Occipital lobe (tissue), 3 donors: ENCODE measurements at places on chromosomes 1 and 21. TPM values are rescaled to one million over a fixed set of nuclear protein-coding genes. Genes with fewer than 3 reads are reported as not detected.

GRCh38 chr1:104189207-104189606, 439.5 kb downstream of the AMY1C start:
- no peak for DNase-seq

ADAMTS5 gene
- 1.4 TPM for total RNA-seq

DNA sequence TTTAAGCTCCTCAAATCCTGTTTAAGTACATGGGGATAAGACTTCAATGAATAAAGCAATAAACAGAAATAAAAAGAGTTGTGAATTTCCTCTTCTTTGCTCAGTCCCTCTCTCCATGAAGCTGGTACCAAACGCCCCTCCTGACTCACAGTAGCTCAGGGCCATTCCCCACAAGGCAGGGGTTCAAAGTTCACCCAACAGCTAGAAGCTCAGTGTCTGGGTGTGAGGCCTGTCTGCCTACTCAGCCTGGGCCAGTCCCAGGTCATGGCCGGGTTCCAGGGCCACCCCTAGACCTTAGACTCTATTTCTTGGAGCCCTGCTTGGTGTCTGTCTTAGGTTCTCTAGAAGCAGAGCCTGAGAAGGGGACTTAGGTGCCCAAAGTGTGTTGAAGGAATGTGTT, 251.5 kb downstream of the GRIK3 start:
- DNase-seq, result no peak

FCRL4 gene
- not detected for total RNA-seq

- no peak for DNase-seq
Observed at GRCh38 chr21:44024887-44025353, 12.8 kb downstream of the TRAPPC10 start.

DNA sequence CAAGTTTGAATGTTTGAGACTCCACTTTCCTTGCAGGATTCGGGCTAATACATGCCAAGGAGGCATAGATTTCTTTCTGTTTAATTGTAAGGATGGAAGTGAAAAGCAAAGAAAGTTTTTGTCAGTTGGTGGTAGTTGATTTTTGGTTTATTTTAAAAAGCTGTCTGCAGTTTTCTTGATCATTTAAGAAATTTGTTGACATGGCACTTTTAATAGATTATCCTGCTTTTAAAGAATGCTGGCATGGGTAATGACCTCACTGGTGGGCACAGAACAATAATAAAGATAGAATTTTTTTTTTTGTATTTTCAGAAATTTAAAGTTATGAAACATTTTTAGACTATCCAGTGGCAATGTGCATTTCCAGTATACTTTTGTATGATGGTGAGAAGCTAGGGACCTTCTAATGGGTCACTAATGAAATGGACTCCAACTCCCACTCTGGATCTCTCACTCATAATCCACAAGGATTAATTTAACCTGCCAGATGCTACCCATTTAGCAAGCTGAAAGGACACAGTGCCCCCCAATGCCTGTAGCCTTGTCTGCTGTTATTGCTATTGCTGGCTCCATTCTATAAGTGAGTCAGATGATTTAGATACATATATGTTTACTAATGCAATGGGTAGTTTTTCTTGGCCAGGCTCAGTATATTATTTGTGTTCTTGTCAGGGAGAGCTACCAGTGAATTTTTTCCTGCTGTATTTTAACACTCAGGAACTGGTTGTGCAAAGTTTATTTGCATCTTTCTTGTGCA, 190.2 kb upstream of the SGIP1 start:
- no peak for DNase-seq

DNA sequence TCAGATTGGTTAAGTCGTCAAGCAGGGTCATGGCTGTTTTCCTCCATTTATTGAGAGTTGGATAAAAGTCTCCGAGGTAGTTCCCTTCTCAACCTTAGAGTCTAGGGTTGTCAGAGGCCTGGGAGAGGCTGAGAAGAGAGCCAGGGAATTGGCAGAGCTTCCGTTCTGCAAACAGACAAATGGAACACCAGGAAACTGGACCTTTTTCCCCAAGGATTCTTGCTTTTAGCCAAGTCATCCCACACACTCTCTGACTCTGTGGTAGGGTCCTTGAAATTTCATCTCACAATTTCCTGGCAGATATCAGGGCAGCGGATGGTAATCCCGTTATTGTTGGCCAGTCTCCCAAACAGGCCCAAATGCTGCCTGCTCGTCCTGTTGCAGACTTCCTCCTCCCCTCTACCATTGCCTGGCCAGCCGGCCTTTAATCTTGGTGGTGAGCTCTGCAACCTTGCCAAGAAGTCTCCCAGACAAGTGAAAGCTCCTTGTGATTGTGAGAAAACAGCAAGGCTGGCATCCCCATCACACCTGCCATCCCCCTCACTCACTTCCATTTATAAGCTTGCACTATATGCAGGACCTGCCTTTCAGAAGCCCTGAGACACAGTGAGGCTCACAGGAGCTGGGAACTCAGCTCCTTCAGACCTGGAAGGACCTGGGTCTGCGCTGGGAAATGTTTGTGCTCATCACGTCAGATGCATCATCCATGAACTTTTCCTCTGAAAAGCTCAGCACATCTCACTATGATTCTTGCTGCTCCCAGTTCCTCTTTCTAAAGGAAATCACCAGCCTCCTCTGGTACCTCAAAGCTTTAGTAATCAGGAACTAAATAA, 13.7 kb upstream of the SRP9 start:
- DNase-seq, result no peak

GRCh38 chr1:59978511-59978910, 51.9 kb upstream of the CYP2J2 start:
- DNase-seq, result no peak

GRCh38 chr1:26171084-26172072, at the start of gene ZNF593OS:
Gene ZNF593OS, minus strand, starts transcription at chr1:26171832. Its CDS starts 171 bp downstream, at chr1:26171661.
- DNase-seq, result no peak

DNA sequence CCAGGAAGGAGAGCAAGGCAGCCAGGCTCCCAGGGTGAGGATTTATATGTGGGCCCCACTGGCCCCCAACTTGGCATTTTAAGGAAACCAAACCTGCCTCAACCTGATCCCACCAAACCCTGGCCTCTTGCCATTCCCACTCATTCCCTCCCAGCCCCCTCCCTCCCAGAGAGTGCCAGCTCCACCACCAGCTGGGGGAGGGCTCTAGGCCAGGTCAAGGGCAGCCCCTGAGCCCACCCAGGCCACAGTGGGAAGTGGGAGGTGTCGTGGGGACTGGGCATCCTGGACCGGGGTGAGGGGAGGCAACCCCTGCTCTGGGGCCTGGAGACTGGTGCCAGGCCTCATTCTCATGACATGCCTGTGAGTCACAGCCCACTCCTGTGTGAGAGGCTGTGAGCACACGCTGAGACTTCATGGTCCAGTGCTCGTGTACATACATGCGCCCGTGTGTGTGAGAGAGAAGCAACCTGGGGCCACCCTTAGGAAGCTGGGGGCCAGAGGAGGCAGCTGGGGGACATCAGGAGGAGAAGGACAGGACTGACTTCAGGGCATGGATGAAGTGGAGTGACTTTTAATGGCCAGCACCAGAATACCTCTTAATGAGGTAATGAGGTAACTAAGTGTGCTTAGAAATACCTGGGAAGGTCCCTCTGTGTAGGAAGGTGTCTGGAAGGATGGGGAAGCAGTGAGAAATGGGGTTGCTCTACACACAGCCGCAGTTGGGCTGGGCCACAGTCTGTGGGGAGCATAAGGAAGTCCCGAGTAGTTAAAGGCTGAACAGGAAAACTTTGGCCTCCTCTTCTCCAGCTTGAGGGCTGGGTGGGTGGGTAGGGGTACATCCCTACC, at the start of gene S100A2:
Gene S100A2, minus strand, starts transcription at position 316 of the 846 bp plus-strand sequence. CDS start 1,967 bp downstream, outside the sequence.
- no peak for DNase-seq

KCNE2 gene
- not detected for total RNA-seq

DNA sequence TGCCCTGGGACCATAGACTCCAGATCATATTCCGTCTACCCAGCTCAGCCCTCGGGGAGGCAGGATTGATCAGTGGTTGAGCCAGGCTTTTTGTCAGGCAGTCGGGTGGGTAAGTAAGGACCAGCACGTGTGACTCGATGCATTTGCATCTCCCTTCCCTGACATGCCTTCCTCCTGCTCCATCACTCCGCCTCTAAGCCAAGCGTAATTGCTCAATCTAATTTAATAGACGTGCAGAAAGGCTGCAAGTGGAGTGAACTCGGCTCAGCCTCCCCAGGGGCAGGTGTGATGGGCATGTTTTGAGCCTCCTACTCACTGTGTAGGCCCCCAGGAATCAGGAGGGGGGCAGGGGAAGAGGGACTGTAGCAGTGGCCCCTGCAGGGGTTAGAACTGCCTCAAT, 34.6 kb upstream of the GRIK3 start:
- no peak for DNase-seq

OR2M3 gene
- total RNA-seq, result 0.16 TPM

ASTN1 gene
- total RNA-seq, result 67.4 TPM

RPL22 gene
- total RNA-seq, result 371 TPM

DNA sequence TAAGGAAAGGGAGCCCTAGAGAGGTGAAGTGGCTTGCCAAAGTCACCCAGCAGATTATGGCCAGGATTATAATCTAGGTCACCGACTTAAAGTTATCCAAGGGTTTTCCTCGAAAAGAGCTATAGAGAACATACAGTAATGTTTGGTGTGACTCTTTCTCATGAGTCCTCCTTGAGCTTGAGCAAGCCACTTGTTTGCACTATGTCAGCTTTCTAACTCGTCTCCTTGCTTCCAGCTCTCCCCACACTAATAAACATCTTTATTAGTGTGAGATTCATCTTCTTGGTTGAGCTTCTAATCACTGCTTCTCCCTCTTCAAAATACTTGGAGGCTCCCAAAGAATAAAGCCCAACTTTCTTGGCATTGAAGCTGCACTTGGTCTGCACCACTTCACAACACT, 390.0 kb upstream of the USP24 start:
- no peak for DNase-seq

DNA sequence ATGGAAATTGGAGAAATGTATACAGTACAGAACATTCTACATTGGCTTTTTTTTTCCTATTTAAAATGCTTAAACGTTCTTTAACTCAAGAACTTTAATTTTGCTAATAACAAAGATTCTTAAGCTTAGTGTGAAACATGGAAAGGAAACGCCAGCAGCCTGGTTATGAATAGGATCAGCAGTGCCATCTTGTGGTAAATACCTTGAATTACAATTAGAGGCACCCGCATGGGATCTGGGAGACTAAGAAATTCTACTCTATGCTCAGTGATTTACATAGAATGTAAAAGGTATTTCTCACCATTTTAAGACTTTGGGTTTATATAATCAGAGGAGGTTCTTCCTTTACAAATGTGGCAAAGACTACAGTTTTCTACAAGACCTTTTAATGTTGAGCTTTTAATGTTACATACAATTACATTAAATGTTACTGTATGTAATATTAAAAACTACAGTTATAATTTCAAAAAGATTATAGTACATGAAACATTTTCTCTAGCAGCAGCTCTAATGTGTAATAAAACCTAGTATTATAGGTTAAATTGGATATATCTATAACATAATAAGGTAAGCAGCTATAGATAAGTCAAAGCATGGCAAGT, 32.1 kb upstream of the APOBEC4 start:
- no peak for DNase-seq

GRCh38 chr1:27353629-27354028, 11.8 kb downstream of the SYTL1 start:
- no peak for DNase-seq

- DNase-seq, result no peak
Observed at GRCh38 chr1:228669242-228669585, 66.1 kb upstream of the RHOU start.

GRCh38 chr21:25133939-25134338, 473.3 kb downstream of the MRPL39 start:
- no peak for DNase-seq

DNA sequence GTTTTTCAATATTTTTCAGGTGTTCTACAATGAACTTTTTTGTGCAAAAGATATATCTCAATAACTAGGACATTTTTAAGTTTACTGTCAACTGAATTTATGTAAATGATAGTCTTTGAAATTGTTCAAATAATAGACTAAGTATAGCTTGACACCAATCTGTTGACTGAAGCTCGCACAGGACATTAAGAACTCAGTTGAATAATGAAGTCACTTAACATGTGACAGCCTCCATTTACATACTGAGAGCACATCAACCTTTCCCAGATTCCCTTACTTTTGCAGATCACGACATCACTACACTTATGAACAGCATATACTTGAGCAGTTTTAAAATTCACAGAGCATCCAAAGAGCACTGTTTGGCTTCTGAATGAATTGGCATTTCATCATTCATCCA, 268.2 kb downstream of the LRRC7 start:
- no peak for DNase-seq

FMO1 gene
- total RNA-seq, result 5.8 TPM

MX2 gene
- total RNA-seq, result 0.62 TPM

ZNF593OS gene
- not detected for total RNA-seq

DNA sequence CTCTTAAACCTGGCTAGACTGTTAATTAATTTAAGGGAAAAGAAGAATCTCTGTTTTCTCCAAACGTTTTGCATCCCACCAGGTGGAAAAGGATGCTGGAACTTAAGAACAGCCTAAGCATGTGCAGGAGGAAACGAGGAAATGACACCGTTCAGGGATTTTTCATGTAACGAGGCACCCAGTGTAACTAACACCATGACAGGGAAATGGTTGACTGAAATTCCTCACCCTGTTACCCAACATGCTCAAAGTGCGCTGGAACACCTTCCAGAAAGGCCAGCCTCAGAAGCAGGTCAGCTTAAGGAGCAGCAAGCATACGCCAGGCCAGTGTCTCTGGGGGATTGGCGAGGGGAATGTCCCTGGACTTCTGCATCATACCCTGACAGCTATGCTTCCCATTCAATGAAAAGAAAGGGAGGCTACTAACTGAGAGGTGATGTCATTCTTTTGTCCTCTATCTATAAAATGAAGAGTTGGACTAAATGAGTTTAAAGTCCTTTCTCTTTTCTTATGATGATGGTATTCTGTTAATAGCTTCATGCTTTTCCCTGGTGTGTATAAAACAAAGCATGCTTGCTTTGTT, 21.6 kb downstream of the TNN start:
- no peak for DNase-seq

GRCh38 chr1:216144661-216145450, 278.4 kb downstream of the USH2A start:
- no peak for DNase-seq

DNA sequence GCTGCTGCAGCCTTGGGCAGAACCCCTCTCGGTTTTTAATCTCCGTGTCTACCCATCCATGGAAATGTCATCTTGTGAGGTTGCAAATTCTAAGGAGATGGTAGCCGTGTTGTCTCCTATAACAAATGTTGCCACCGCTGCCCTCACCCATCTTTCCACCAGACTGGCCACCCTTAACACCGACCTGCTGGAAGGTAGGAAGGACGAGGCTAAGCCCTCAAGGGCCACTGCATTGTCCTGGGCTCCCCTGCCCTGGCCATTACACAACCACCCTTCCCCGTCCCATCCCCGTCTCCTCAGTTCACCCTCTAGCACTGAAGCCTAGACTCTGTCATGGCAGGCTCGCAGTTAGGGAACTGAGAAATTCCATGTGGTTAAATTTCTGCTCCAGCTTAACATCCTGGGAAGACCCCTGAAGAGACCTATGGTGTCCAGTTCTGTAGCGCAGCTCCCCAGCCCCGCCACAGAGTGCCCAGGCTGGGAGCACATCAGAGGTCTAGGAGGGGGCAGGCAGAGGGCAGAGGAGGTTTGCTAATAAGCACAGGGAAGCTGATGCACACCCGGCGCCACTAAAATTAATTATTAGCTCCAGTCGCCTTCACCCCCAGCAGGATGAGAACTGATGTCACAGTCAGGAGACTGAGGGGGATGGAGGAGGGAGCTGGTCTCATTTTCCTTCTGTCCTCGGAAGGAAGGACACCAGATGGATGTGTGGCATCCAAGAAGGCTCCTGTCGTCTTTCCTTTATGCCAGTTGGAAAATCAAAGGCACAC, 38.3 kb downstream of the STUM start:
- no peak for DNase-seq

LHX8 gene
- not detected for total RNA-seq

- no peak for DNase-seq
Observed at GRCh38 chr1:172662464-172663109, 3.7 kb downstream of the FASLG start.
